ENCODE measurements at places on chromosomes 1 and 21. TPM values are rescaled to one million over a fixed set of nuclear protein-coding genes. Genes with fewer than 3 reads are reported as not detected.

- DNase-seq, result no peak
Observed at GRCh38 chr1:118334506-118334905, 149.5 kb upstream of the SPAG17 start.

Gene WDR64
- total RNA-seq, result not detected

GRCh38 chr1:37708471-37708870, 16.2 kb downstream of the CDCA8 start:
- no peak for DNase-seq

DNA sequence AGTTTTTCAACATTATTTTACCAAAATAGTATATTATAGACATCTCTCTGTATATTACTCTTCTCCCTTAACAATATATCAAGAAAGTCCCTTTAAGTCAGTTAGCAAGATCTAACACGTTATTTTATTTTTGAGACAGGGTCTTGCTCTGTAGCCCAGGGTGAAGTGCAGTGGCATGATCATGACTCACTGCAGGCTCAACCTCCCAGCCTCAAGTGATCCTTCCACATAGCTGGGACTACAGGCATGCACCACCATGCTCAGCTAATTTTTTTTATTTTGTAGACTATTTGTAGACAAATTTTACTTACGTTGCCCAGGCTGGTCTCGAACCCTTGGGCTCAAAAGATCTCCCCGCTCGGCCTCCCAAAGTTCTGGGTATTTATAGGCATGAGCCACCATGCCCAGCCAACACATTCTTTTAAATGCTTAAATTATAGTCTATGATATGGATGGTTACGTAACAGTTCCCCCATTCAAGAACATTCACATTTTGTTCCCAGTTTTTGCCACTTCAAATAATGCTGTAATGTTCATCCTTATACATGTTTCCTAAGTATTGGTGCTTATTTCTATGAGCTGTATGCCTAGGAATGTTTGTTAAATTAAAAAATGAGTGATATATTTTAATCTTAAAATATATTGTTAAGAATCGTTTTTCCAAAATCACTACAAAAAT, 70.4 kb downstream of the TUT4 start:
- no peak for DNase-seq

GRCh38 chr21:27649762-27650161, 682.9 kb upstream of the ADAMTS5 start:
- DNase-seq, result no peak

GRCh38 chr1:46113948-46114347, 18.5 kb downstream of the PIK3R3 start:
- no peak for DNase-seq

GRCh38 chr1:205922806-205923205, 20.4 kb downstream of the SLC26A9 start:
- no peak for DNase-seq

Gene F3
- total RNA-seq, result 99.0 TPM

- no peak for DNase-seq
Observed at GRCh38 chr1:224377676-224378006, 21.0 kb downstream of the CNIH4 start.

Gene EVA1C
- 14.0 TPM for total RNA-seq

- DNase-seq, result no peak
Observed at GRCh38 chr1:185645686-185646085, 88.5 kb upstream of the HMCN1 start.

Gene RASAL2
- 29.0 TPM for total RNA-seq

GRCh38 chr1:97089173-97089572, 367.6 kb downstream of the PTBP2 start:
- DNase-seq, result no peak

- DNase-seq, result no peak
Observed at GRCh38 chr1:85125891-85126290, 74.9 kb downstream of the SYDE2 start.

Gene PLCH2
- total RNA-seq, result not detected

DNA sequence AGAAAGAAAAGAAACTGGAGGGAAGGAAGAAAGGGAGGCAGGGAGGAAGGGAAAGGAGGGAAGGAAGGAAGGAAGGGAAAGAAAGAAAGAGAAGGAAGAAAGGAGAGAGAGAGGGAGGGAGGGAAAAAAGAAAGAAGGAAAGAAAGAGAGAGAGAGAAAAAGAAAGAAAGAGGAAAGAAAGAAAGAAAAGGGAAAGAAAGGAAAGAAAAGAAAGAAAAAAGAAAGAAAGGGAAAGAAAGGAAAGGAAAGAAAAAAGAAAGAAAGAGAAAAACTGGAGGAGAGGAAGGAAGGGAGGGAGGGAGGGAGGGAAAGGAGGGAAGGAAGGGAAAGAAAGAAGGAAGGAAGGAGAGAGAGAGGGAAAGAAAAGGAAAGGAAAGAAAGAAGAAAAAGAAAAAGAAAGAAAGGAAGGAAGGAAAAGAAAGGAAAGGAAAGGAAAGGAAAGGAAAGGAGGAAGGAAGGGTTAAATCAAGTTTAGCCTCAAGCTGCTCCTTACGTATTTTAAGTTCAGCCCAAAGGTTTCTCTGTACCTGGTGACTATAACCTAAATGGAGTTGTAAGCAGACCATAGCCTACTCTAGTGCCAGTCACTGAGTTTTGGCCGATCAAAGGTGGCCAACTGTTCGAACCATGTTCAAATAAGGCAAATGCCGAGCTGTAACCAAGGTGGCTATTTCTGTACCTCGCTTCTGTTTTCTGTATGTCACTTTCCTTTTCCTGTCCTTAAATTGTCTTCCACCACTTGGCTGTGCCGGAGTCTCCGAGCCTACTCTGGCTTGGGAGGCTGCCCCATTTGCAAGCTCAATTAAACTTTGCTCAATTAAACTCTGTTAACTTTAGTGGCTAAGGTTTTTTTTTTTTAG, 37.8 kb upstream of the TMPRSS2 start:
- no peak for DNase-seq

Gene IVL
- not detected for total RNA-seq
